ENCODE measurements at places on chromosomes 3 and 15. TPM values are rescaled to one million over a fixed set of nuclear protein-coding genes. Genes with fewer than 3 reads are reported as not detected.

- no peaks in the 10 kb centered on the region for H3K36me3 ChIP-seq
- H3K4me3 ChIP-seq = no peak overlapping the region
- no peak for DNase-seq
- H3K27me3 ChIP-seq = peaks cover 1% of the 10 kb centered on the region
Measured at GRCh38 chr3:24688446-24689148, 193.9 kb upstream of the THRB start.

- peak; percentile 87 for DNase-seq
- no peaks in the 10 kb centered on the region for H3K4me1 ChIP-seq
- H3K27ac ChIP-seq = no peak overlapping the region
- no peaks in the 10 kb centered on the region for H3K27me3 ChIP-seq
- no peaks in the 10 kb centered on the region for H3K36me3 ChIP-seq
Measured at GRCh38 chr3:32947789-32948238, 3.6 kb upstream of the CCR4 start.

DNA sequence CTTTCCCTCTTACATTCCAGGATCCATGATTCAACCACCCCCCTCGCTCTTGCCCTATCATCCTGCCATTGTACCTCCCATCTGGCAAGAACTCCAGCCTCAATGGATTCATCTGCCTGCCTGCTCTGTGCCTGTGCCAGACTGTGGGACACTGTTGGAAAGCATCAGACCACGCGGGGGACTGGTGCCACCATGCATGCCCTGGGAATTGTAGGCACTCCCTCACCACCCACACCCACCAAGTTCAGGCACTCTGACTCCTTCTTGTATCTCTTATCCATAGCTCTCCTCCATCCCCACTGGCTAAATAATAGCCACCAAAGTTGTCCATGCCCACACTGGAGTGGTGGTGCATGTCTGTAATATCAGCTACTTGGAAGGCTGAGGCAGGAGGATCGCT is 143.8 kb downstream of the TPRA1 start:
- peaks cover 11% of the 10 kb centered on the region for H3K27me3 ChIP-seq
- H3K4me3 ChIP-seq = no peak overlapping the region
- no peak overlapping the region for H3K27ac ChIP-seq
- H3K36me3 ChIP-seq = no peaks in the 10 kb centered on the region
- no peak for DNase-seq
- H3K4me1 ChIP-seq = peaks cover 12% of the 10 kb centered on the region

DNA sequence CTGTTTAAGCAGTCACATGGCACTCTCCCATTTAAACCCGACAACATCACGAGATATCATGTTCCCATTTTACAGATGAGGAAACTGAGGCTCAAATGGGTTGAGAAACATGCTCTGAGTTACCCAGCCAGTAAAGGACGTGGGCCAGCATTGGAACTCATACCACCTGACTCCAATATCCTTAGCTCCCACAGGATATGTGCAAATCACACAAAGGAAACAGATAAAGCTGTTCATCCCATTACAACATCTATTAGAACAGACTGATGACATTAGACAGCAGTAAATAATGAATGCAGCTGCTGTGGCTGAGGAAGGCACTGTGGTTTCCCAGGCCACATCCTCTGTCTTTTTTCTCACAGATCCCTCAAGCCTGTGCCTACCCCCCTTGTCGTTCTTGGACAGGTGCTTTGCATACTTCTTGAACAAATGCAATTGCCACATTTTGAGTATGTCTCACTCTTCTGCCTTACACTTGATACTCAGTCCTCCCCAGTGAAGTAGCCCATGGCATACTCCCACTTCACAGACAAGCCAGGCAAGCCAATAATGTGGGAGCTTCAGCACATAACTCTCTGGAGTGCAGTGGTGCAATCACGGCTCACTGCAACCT is 17.7 kb downstream of the FRMD4B start:
- no peaks in the 10 kb centered on the region for H3K4me1 ChIP-seq
- H3K27ac ChIP-seq = no peak overlapping the region
- no peaks in the 10 kb centered on the region for H3K36me3 ChIP-seq
- H3K27me3 ChIP-seq = no peaks in the 10 kb centered on the region

DNA sequence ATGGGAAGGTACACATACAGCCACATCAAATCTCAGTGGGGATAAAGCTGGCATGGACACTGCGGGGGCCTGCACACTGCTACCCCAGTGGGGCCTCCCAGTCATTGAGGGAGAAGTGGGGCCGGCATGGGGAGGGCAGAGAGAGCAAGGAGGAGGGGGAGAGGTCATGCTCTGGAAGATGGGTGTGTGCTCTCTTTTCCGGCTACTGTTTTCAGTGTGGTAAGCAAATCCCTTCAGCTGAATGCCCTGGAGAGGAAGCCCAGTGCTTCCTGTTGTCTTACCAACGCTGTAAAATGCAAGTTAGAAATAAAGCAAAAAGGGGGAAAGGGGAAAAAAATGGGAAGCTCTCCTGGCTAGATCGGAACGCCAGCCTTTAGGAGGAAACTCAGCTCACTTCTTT is 30.8 kb downstream of the NRROS start:
- H3K4me1 ChIP-seq = peaks cover 15% of the 10 kb centered on the region
- H3K36me3 ChIP-seq = no peaks in the 10 kb centered on the region
- H3K27ac ChIP-seq = no peak overlapping the region

The CILP gene
- total RNA-seq = 0.12 TPM

The PPP1R2 gene
- 29.7 TPM for total RNA-seq
